HTR-8/SVneo (cell line): ENCODE measurements at places on chromosomes 6 and 20.

DNA sequence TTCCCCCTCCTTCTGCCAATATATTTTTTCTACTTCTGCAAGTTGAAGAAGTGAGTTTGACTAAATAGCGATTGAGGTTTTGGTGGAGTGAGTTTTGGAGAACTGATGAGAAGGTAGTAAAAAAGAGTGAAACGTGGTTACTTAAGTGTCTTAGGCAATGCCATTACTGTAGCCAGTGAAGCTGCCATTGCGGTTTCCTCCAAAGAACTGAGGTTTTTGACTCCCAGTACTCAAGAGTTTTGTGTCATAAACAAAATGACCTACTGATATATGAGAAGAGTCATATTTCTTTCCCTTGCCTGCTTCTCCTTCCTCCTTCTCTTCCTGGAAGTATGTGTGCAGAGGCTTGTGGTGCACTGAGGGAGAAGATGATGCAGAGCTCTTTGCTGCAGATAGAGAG lies 554.5 kb upstream of the MAP3K7 start:
- no peak for DNase-seq

GRCh38 chr20:31704225-31705119 lies 18.2 kb downstream of the BCL2L1 start:
- DNase-seq = peak; percentile 69

- no peak for DNase-seq
These were observed 71.5 kb downstream of the SHLD1 start for GRCh38 chr20:5821627-5822215.

DNA sequence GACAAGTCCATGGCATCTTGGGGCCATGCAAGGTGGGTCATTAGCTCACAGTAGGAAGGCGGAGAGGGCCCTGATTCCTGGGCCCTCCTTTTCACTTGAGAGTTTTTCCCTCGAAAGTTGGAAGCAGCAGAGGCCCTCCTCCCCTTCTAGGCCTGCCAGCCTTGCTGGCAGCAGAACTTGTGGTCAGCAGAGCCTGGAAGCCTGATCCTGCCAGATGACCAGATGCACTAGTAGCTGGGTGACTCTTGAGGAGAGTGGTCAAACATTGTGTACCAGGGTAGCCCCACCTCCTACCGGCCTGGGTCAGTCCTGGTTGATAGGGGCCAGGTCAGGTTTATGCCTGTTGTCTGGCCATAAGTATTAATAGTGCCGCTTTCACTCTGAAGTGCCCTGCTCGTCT lies 3.8 kb upstream of the HMGA1 start:
- DNase-seq = no peak

GRCh38 chr20:61753316-61753942 lies 312.3 kb downstream of the TAF4 start:
- DNase-seq = no peak

DNA sequence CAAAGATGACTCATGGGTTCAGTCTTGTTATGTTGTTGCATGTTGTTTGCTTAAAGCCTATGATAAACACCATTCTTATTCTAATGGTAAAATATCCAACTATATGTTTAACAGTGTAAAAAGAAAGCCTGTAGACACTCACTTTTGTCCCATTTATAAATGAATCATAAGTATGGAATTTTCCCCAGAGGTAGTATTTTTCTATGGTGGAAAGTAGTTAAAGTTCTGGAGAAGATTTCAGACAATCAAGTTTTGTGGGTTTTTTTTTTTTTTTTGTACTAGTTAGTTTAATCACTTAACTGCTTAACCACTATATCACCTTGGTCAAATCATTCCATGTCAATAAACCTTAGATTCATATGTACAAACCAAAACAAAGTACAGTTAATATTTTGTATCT lies 35.8 kb downstream of the PTCHD4 start:
- no peak for DNase-seq

- no peak for DNase-seq
These were observed 74.6 kb downstream of the KIAA0319 start for GRCh38 chr6:24571361-24571760.

DNA sequence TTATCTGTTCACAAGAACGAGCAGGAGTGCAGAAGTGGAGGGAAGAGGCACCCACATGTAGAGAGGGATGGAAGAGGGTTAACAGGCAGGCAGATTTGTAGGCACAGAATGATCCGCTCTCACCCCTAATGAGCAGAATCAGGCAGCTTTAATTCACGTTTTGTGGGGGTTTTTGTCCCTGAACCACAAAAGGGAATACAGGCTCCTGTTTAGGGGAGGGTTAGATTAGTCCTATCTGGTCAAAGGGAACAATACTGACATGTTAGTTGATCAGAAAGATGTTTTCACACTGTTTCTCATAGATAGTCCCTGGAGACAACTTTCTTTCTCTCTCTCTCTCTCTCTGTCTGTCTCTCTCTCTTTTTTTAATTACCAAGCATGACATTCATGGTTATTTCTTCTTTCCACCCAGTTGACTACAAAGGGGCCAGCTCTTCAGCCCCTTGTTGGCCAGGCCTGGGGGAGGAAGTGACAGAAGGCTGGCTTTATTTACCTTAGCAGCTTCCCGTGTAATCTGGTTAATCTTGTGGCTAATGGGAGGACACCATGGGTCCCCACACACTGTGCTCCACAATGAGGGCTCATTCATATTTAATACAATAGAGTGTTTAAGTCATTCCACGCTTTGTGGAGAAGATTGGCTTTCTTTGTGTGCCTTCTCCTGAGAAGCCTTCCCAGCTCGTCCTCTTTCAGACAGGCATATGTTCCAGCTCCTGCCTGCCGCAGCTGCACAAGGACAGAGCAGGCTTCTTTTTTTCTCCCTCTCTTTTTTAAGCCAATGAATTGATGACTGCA lies 958.8 kb downstream of the TFAP2A start:
- no peak for DNase-seq
